Activated CD4-positive, alpha-beta memory T cell treated with anti-CD3 and anti-CD28 coated beads, Interleukin-2, amount 10 ng/mL, durations not matched to agents 7 days and 5 days (primary cell): ENCODE measurements at places on chromosomes 2 and 18. TPM values are rescaled to one million over a fixed set of nuclear protein-coding genes. Genes with fewer than 3 reads are reported as not detected.

CERKL gene
- total RNA-seq: 0.08 TPM

TMEM247 gene
- not detected for total RNA-seq

SF3B1 gene
- 292 TPM for total RNA-seq

CFAP221 gene
- not detected for total RNA-seq

TYW5 gene
- total RNA-seq: 11.2 TPM

BOLL gene
- total RNA-seq: not detected

HOXD12 gene
- total RNA-seq: not detected

FAM228A gene
- 0.23 TPM for total RNA-seq
